T-helper 2 cell (primary cell): ENCODE measurements at places on chromosomes 7 and 10.
A peak's percentile ranks its signal among the peaks of the same experiment; 100 is the strongest.

- DNase-seq, result no peak
These were observed 10.8 kb upstream of the LRRC4 start for GRCh38 chr7:128042012-128042411.

- peak; percentile 99 for DNase-seq
These were observed at the start of gene ZNRF2 for GRCh38 chr7:30284298-30285066. ZNRF2 (plus strand) TSS chr7:30284597; CDS start chr7:30285358, 761 bp downstream.

DNA sequence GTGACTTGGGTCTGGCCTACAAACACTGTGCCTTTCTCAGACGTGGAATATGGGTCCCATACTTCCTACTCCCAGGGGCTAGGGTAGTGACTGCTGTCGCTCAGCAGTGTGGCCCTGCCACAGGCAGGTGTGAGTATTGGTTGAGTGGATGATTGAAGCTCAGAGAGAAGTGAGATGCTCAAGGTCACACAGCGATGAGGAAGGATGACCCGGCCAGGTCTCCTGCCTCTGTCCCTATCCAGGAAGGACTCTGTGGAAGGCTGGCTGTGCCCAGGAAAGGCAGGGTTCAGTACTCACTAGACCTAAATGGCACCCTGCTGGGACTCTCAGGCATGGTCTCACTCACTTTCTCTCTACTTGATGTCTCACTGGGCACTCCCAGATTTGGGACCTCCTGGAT lies 2.8 kb downstream of the PRF1 start:
- no peak for DNase-seq

DNA sequence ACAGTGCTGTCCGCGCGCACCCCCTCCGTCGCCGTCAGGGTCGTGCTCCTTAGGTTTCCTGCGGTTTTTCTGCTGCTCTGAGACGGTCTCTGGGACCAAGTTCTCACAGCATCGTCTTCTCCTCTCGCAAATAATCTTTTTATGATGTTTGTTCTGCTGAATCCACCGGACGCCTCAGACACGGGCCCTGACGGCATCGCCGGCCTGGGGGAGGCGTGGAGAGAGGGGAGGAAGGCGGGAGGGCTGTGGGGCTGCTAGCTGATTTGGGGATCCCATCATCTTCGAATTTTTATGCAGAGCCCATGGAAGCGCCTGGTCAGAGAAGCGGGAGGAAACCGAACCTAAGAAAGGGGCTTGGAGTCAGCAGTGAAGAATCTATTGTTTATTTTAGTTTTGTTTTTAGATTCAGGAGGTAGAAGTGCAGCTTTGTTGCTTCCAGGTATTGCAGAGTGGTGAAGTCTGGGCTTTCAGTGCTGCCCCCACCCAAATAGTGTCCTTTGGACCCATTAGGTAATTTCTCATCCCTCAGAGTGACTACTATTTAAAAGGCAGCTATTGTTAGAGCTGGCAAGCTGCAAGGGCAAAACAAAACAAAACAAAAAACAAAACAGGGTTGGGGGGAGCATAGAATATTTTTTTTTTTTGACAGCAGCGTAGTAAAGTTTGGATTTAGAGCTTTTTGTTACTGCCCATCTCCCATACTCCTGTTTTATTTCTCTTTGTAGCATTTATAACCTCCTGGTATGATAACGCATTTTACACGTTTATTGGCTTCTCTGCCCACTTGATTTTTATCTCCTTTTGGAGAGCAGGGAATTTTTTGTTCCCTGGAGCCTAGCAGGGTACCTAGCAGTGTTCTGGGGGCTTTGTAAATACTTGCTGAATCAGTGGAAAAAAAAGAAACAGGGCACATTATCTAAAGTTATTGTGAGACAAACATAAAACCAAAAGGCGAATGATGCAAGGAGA lies 92.6 kb downstream of the SPAG6 start:
- peak; percentile 62 for DNase-seq

DNA sequence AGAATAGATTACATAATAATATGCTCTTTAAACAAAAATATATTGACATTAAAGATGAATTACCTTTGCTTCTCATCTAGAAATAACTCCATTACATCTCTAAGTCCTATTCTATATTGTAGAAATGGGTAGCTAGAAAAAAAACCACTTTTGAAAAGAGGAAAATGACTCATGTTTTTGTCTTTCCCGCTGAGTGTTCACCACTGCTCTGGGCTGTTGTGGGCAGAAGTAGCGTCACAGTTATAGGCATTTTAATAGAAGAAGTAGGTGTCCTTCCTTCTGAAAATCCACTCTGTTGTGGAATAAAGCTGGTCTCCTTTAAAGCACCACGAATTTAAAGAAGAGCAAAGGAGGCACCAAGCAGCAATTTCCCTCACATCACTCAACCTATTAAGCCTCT lies 117.6 kb upstream of the NFE2L3 start:
- no peak for DNase-seq

GRCh38 chr10:8180360-8181109 lies 126.0 kb downstream of the GATA3 start:
- DNase-seq, result no peak

DNA sequence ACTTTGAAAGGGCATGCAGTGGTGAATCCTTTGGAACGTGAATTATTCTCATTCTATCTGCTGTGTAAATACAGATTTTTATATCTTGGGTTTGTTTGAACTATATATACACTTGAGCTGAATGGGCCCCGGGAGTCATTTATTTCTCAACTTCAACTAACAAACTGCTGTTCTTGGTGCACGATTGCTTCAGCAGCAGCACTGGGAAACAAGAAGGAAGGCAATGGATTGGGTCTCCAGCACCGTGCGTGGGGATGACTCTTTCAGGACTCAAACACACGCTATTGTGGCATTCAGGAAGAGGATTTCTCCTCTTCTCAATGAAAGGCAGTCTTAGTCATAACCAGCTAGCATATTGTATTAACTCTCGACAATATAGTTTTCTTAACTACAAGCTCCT lies 226.0 kb upstream of the NFE2L3 start:
- DNase-seq, result no peak

GRCh38 chr7:83648464-83649241 lies at the start of gene SEMA3E:
SEMA3E (minus strand) TSS chr7:83649139.
- no peak for DNase-seq

- no peak for DNase-seq
These were observed 290.7 kb upstream of the TMEM229A start for GRCh38 chr7:124323597-124323996.

DNA sequence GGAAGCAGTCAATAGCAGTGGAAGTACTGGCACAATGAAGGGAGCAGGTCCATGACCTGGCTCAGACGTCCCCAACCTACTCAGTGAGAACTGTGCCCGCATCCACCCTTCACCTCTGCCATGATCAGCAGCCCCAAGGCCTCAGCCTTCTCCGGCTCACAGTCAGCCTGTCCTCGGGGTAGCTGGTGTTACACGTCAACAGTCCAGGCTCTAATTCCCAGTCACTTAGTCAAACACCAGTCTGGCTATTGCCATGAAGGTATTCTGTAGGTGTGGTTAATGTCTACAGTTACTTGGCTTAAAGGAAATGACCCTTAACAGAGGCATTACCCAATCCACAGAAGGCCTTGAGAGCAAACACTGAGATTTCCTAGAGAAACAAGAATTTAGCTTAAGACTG lies 49.1 kb downstream of the GRB10 start:
- no peak for DNase-seq

DNA sequence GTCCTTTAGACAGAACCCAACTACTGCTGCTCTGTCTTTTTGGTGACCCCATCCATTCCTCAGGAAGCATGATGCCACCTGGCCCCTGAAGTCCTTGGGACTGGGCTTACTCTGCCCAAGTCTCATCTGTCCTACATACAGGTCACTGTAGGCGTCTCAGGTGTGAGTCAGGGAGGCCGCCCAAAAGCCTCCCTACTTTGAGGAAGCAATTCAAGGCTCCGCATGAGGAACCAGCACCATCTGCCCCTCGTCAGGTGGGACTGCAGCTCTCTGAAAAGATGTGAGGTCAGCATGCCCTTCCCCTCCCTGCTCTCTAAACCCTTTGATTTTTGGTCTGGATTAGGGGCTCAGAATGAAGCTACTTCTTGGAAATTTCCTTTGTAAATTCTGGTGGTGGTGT lies 354.8 kb downstream of the CXCL12 start:
- DNase-seq, result no peak

GRCh38 chr7:121366852-121367431 lies 29.2 kb downstream of the FAM3C start:
- DNase-seq, result peak; percentile 52

- no peak for DNase-seq
These were observed 50.8 kb upstream of the AOAH start for GRCh38 chr7:36775061-36775620.

DNA sequence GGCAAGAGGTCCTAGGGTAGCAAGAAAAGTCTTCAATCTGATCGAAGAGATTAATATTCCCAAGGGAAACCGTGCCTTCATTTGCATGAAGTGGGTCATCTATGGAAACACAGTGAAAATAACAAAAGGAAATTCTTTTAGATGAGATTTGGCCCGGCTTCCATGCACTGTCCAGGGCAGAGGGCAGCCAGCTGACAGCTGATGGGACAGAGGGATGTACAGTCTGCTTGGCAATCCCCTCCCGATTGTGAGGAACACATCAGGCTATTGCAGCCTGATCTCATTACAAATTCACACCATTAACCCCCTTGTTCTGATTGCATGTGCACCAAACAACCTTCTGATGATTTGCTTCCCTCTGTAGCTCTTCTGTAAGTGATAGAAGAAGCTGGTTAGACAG lies 105.3 kb downstream of the FRMD4A start:
- DNase-seq, result no peak

- no peak for DNase-seq
These were observed 75.8 kb downstream of the ZRANB1 start for GRCh38 chr10:125017547-125018298.

- DNase-seq, result no peak
These were observed 11.9 kb upstream of the ZCCHC24 start for GRCh38 chr10:79457256-79457785.

DNA sequence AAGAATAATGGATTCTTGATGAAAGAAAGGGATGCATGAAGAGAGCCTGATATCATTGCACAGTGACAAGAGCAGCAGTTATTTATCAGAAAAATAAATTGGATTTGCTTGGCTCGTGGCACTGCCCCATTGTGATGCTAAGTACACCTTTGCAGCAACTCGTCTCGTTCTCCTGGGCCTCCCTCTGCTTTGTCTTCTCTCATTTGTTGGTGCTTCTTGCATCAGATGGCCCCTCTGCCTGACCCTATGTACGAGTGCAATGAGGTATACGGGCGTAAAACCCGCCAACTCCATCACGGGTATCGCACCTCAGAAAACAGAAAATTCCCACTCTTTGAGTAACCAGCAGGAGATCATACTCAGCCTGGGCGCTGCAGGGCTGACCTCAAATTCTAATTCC lies 107.2 kb upstream of the C10orf90 start:
- DNase-seq, result no peak
